ENCODE measurements at places on chromosomes 1 and 21.

GRCh38 chr1:53412285-53413174, 46.7 kb upstream of the DMRTB1 start:
- DNase-seq: no peak

DNA sequence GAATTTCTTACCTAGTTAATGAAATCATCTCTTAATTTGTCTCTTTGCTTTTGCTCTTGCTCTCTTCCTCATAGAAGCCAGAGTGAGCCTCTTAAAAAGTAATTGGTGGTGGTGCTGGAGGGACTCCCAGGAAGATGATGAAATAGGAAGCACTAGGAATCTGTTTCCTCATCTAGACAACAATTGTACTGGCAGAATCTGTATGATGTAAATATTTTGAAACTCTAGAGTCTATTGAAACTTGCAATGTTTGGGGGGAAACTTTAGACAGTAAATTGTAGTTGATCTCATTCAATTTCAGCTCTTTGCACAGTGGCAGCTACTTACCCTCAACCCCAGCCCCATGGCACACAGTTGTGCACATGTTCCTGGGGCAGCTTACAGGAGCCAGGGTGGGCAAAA, 10.6 kb downstream of the RGSL1 start:
- no peak for DNase-seq

DNA sequence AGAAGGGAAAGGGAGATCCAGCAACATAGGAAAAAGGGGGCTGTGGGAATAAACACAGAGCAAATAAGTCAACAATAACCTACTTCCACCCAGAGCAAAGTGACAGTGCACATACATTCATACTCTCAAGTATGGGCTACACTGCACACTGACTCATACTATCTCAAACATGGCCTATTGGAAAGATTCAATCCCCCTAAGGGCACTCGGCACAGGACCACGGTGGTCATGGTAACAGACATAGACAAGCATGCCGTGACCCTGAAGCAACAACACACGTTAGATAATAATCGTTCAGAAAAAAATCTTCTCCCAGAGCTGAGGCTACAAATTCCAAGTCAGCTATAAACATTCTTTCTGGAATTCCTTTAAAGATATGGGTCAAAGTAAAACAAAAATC, 16.8 kb upstream of the JAK1 start:
- peak; percentile 96 for DNase-seq

- DNase-seq: peak; percentile 26
Measured at GRCh38 chr1:20061866-20062265, 8.1 kb upstream of the PLA2G5 start.

DNA sequence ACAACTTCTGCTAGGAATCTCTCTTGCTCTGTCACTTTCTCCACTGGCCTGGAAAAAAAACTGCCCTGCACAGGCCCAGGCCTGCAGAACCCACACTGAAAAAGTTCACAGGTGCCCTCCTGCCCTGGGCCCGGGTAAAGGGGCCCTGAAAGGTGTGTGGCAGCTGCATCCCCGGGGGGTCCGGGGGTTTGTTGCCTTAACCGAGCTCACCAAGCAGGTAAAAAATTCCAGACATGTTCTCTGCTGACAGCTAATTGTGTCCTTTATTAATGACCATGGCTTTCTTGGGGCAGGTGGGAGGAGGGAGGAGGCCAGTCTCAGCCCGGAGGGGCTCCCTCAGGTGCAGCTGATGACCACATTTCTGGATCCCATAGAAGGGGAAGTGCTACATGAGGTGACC, 122.9 kb downstream of the LACTBL1 start:
- DNase-seq: no peak

DNA sequence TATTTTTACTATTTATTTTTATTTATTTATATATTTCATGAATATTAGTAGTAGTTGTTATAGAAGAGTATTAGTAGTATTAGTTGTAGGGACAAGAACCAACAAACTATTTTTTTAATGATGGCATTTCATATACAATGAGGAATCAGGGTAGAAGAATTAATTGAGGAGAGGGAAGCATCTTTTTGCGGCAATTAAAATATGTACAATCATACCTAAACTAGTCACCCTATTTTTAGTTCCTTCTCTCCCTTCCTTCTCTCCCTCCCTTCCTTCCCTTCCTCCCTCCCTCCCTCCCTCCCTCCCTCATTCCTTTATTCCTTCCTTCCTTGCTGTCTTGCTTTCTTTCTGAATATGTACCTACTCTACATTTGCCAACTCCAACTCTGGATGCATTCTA, 189.8 kb downstream of the GRIK1 start:
- no peak for DNase-seq

DNA sequence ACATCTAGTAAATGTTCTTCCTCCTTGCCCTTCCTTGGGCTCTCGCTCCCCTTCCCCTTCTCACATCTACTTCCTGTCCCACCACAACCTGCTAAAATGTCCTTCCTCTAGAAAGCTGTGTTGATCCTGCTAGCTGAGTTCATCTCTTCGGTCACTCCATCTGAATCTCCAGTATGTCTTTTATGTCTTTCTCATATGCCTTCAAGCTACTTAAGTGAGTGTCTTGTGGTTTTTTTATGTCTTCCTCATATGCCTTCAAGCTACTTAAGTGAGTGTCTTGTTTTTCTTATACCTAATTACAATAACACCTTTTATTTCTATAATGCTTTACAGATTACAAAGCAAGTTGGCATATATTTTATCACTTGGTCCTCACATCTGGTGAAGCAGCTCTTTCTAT, 33.9 kb downstream of the CSF1 start:
- peak; percentile 68 for DNase-seq

DNA sequence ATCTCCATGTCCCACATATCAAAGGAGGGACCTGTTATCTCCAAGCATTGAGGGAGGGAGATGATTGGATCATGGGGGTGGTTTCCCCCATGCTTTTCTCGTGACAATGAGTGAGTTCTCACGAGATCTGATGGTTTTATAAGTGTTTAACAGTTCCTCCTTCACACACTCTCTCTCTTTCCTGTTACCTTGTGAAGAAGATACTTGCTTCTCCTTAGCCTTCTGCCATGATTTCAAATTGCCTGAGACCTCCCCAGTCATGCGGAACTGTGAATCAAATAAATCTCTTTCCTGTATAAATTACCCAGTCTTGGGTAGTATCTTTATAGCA, 91.6 kb downstream of the DDAH1 start:
- DNase-seq: no peak

- DNase-seq: no peak
Measured at GRCh38 chr1:94228640-94229375, 8.6 kb downstream of the ARHGAP29 start.
